IMR-90 (cell line): ENCODE measurements at places on chromosomes 12 and 14. TPM values are rescaled to one million over a fixed set of nuclear protein-coding genes. Genes with fewer than 3 reads are reported as not detected.

TSPAN19 gene
- not detected in 2 replicates for polyA plus RNA-seq

RPL10L gene
- not detected in 2 replicates for polyA plus RNA-seq

NGB gene
- polyA plus RNA-seq: not detected in 2 replicates

AHNAK2 gene
- polyA plus RNA-seq: 2.5 and 2.6 TPM in 2 replicates

AICDA gene
- not detected in 2 replicates for polyA plus RNA-seq

TEX22 gene
- 0.10 and 0.11 TPM in 2 replicates for polyA plus RNA-seq

LRFN5 gene
- 1.8 TPM in 2 replicates for polyA plus RNA-seq

DEGS2 gene
- polyA plus RNA-seq: not detected in 2 replicates

DDX23 gene
- 59.1 and 61.8 TPM in 2 replicates for polyA plus RNA-seq

GRIN2B gene
- polyA plus RNA-seq: under 0.01 TPM in 1 of 2 replicates, not detected in the other

TAPBPL gene
- 10.4 and 12.1 TPM in 2 replicates for polyA plus RNA-seq

GPR65 gene
- polyA plus RNA-seq: 0.05 TPM in 1 of 2 replicates, not detected in the other

TAS2R42 gene
- polyA plus RNA-seq: not detected in 2 replicates

WDR89 gene
- polyA plus RNA-seq: 3.2 and 4.3 TPM in 2 replicates

MSI1 gene
- polyA plus RNA-seq: not detected in 2 replicates

PROX2 gene
- not detected in 2 replicates for polyA plus RNA-seq

PLD4 gene
- polyA plus RNA-seq: 0.05 and 0.07 TPM in 2 replicates

GALNT16 gene
- 0.89 and 1.5 TPM in 2 replicates for polyA plus RNA-seq

MYH6 gene
- not detected in 2 replicates for polyA plus RNA-seq

ALX1 gene
- polyA plus RNA-seq: not detected in 2 replicates

OSBPL8 gene
- 16.3 and 17.8 TPM in 2 replicates for polyA plus RNA-seq

JAG2 gene
- polyA plus RNA-seq: 0.20 and 0.58 TPM in 2 replicates

GLS2 gene
- 0.21 and 0.40 TPM in 2 replicates for polyA plus RNA-seq

ST8SIA1 gene
- not detected in 2 replicates for polyA plus RNA-seq

LMNTD1 gene
- polyA plus RNA-seq: 1.3 and 1.5 TPM in 2 replicates

KRT82 gene
- polyA plus RNA-seq: not detected in 2 replicates

RILPL2 gene
- 2.1 and 2.2 TPM in 2 replicates for polyA plus RNA-seq

C12orf56 gene
- polyA plus RNA-seq: 0.09 TPM in 1 of 2 replicates, not detected in the other

MYF6 gene
- not detected in 2 replicates for polyA plus RNA-seq

POTEM gene
- not detected in 2 replicates for polyA plus RNA-seq

OTOGL gene
- 0.07 and 0.10 TPM in 2 replicates for polyA plus RNA-seq

NRXN3 gene
- 23.3 and 25.1 TPM in 2 replicates for polyA plus RNA-seq

TAS2R9 gene
- polyA plus RNA-seq: not detected in 2 replicates

MED6 gene
- polyA plus RNA-seq: 19.0 and 24.3 TPM in 2 replicates

C12orf50 gene
- not detected in 2 replicates for polyA plus RNA-seq

PMEL gene
- 5.8 and 5.9 TPM in 2 replicates for polyA plus RNA-seq

AKAP6 gene
- polyA plus RNA-seq: 0.22 TPM in 2 replicates

SPTLC2 gene
- polyA plus RNA-seq: 16.8 and 22.6 TPM in 2 replicates

GCH1 gene
- polyA plus RNA-seq: 0.50 and 0.74 TPM in 2 replicates

PCNX1 gene
- 15.0 and 15.1 TPM in 2 replicates for polyA plus RNA-seq

DIO3 gene
- polyA plus RNA-seq: not detected in 2 replicates

PPP4R4 gene
- 0.13 and 0.17 TPM in 2 replicates for polyA plus RNA-seq

SERPINA12 gene
- polyA plus RNA-seq: not detected in 2 replicates

FOXG1 gene
- polyA plus RNA-seq: not detected in 2 replicates

KRT72 gene
- not detected in 2 replicates for polyA plus RNA-seq

ZNF891 gene
- polyA plus RNA-seq: 0.17 and 0.26 TPM in 2 replicates

DEPDC4 gene
- polyA plus RNA-seq: 0.39 and 0.79 TPM in 2 replicates

IL26 gene
- not detected in 2 replicates for polyA plus RNA-seq

KRT83 gene
- polyA plus RNA-seq: not detected in 2 replicates

ARHGEF40 gene
- 58.4 and 62.8 TPM in 2 replicates for polyA plus RNA-seq

MOK gene
- 48.1 and 48.5 TPM in 2 replicates for polyA plus RNA-seq
